ENCODE measurements at places on chromosomes 5 and 9. TPM values are rescaled to one million over a fixed set of nuclear protein-coding genes. Genes with fewer than 3 reads are reported as not detected.
A peak's percentile ranks its signal among the peaks of the same experiment; 100 is the strongest.

DNAJC25 gene
- 5.8 TPM for total RNA-seq

PRR16 gene
- total RNA-seq, result not detected

DNA sequence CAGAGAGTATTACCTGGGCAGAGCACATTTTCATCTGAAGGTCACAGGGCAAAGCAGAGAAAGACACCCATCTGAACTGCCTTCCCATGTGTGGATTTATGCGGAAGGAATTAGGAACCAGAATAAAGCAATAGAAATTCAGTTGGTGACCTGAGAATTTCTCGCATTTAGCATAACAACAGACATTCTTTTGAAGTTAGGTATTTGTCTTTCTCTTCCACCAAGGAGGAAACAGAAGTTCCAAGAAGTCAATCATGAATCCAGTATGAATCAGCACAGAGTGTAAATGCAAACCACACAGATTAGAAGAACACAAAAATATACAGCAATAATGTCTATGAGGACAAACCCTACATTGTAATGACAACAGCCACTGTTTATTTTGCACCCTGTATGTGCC lies 515.2 kb upstream of the BRINP1 start:
- H3K27ac ChIP-seq, result no peak overlapping the region
- no peaks in the 10 kb centered on the region for H3K4me1 ChIP-seq
- no peak overlapping the region for H3K4me3 ChIP-seq
- DNase-seq, result no peak
- H3K27me3 ChIP-seq, result no peaks in the 10 kb centered on the region
- H3K36me3 ChIP-seq, result no peaks in the 10 kb centered on the region

DNA sequence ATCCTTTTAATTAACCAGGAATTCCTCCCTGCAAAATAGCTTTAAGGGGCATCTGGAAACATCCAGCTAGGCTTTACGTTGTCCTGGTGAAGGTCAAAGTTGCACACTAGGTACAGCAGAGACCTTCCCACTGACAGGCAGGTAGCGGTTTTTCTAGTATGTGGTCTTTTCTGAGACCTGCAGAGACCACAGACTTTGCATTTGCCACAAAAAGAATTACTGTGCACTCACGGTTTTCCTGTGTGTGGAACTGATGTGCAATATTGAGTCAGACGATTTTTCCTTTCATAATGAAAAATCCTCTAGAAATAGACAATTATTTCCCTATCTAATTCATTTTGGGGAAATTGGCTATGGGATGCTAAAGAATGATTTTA lies 417.0 kb upstream of the ADAMTSL1 start:
- no peak overlapping the region for H3K27ac ChIP-seq
- no peak for DNase-seq
- no peaks in the 10 kb centered on the region for H3K36me3 ChIP-seq
- peaks cover 2% of the 10 kb centered on the region for H3K27me3 ChIP-seq

- H3K36me3 ChIP-seq, result no peaks in the 10 kb centered on the region
- no peak overlapping the region for H3K4me3 ChIP-seq
- no peak for DNase-seq
- no peak overlapping the region for H3K27ac ChIP-seq
These were observed 348.4 kb upstream of the FTMT start for GRCh38 chr5:121503111-121503840.

- H3K27ac ChIP-seq, result peak overlapping the region; percentile 74
- H3K4me3 ChIP-seq, result no peak overlapping the region
- peaks cover 13% of the 10 kb centered on the region for H3K27me3 ChIP-seq
- peaks cover 2% of the 10 kb centered on the region for H3K36me3 ChIP-seq
- DNase-seq, result no peak
These were observed 166.3 kb downstream of the C9orf50 start for GRCh38 chr9:129454467-129455067.

GRCh38 chr5:8701251-8701650 lies 832.3 kb downstream of the MTRR start:
- H3K36me3 ChIP-seq, result no peaks in the 10 kb centered on the region
- H3K4me3 ChIP-seq, result no peak overlapping the region
- no peaks in the 10 kb centered on the region for H3K4me1 ChIP-seq

DNA sequence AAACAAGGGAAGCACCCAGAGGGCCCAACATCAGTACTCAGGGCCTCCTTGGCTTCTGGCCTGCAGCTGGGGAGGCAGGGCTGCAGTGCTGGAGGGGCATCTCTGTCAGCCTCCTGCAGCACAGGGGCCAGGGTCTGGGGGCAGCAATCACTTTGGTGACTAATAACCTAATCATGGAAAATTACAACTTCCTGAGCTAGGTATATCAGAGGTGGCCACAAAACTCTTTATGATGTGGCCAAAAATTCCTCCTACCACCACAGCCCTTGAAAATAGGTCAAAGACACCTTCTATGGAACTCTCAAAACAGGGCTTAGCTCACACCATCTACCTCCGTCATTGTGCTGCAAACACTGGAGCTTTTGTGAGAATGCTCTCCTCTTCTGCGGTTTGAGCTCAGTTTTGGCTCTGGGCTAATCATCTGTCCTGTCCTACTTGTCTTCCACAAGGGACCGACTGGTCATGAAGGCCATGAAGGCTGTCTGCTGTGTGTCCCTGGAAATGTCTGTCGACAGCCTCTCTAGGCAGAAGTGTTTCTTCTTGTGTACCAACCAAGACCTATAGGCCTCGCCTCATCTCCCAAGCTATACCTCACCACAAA lies 28.6 kb downstream of the CSF2 start:
- H3K27ac ChIP-seq, result peak overlapping the region; percentile 100
- peaks cover 31% of the 10 kb centered on the region for H3K36me3 ChIP-seq
- peak; percentile 37 for DNase-seq
- H3K4me1 ChIP-seq, result peaks cover 91% of the 10 kb centered on the region
- no peaks in the 10 kb centered on the region for H3K27me3 ChIP-seq

C9orf43 gene
- 0.62 TPM for total RNA-seq

- H3K36me3 ChIP-seq, result no peaks in the 10 kb centered on the region
- peaks cover 2% of the 10 kb centered on the region for H3K27me3 ChIP-seq
- H3K4me3 ChIP-seq, result no peak overlapping the region
- H3K27ac ChIP-seq, result no peak overlapping the region
- no peaks in the 10 kb centered on the region for H3K4me1 ChIP-seq
- DNase-seq, result no peak
These were observed 75.0 kb downstream of the GCNT1 start for GRCh38 chr9:76534026-76534425.

- no peak overlapping the region for H3K27ac ChIP-seq
- no peaks in the 10 kb centered on the region for H3K36me3 ChIP-seq
- no peaks in the 10 kb centered on the region for H3K27me3 ChIP-seq
- no peaks in the 10 kb centered on the region for H3K4me1 ChIP-seq
- no peak for DNase-seq
These were observed 266.8 kb downstream of the MTRR start for GRCh38 chr5:8135742-8136141.

FGD3 gene
- 44.0 TPM for total RNA-seq

DNA sequence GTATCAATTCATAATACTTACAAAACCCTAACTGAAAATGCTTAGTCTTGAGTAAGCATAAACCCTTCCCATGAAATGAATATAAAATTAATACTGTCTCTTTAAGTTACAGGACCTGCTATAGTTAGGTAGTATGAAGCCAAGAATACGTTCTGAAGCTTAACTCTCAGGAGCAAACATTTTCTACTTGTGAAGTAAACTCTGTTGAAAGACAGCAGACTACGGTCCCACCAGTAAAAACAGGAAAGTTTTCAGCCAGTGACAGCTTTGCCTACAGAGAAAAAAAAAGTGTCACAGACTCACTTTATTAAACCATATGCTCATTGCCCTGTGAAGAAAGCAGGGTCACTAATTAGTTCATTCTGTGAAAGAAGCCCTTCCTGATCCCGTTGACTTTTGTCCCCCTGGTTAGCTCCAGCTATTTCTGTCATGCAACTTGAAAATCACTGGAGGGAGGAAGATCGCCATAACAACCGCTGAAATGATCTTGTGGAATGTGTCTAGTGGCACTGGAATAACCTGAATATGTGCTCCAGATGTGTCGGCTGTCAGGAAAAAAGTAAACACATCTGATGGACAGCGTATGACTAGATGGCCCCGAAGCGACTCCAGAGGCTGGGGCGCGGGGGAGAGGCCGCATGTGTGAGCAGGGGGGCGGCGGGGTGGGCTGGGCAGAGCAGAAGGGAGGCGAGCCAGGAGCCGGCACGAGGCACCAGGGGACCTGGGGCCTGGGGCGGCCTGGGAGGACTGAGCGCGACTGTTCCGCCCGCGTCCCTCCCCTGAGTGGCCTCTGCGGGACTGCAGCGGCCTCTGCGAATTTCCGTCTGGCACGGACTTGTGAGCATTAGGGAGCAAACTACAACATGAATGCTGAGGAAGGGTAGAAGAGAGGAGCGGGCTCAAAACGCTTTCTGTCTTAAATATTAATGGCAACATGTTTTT lies 41.9 kb downstream of the BNC2 start:
- peaks cover 3% of the 10 kb centered on the region for H3K27me3 ChIP-seq
- no peak overlapping the region for H3K4me3 ChIP-seq
- H3K4me1 ChIP-seq, result no peaks in the 10 kb centered on the region
- H3K36me3 ChIP-seq, result no peaks in the 10 kb centered on the region
- no peak for DNase-seq
- no peak overlapping the region for H3K27ac ChIP-seq

All from activated T-helper 1 cell treated with anti-CD3 and anti-CD28 coated beads, Interleukin-12 subunit alpha, Interleukin-12 subunit beta, Interleukin-2, Interleukin-4 antibody, amounts not matched to agents 30 ng/mL and 10 ng/mL and 1 ng/mL, durations not matched to agents 14 hours and 24 hours and 36 hours (primary cell).